ENCODE measurements at places on chromosomes 5 and 9. TPM values are rescaled to one million over a fixed set of nuclear protein-coding genes. Genes with fewer than 3 reads are reported as not detected.

Gene FOXD4L5
- total RNA-seq = not detected

- DNase-seq = no peak
These were observed 127.2 kb upstream of the FER start for GRCh38 chr5:108620516-108620915.

GRCh38 chr9:22073349-22073748, 64.2 kb upstream of the CDKN2B start:
- DNase-seq = no peak

DNA sequence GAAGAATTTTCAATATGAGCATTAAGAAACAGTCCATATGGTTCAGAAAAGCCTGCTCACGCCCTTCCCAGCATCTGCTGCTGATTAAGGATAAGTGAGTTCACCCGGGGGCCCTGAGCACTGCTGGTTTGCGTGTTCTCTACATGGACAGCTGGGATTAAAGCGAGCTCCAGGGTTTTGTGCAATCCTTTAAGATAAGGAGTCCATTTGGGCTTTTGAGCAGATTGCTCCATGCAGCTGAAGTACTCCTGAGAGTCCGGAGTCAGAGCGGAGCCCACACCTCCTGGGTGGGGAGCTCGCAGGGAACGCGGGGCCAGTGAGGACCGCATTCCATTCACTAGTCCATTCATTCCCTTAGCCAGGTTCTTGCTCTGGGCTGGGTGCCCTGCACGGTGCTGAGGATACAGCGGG, 149.3 kb upstream of the COL5A1 start:
- no peak for DNase-seq

- DNase-seq = no peak
These were observed 335 bp downstream of the ROPN1L start for GRCh38 chr5:10441992-10442435.

GRCh38 chr9:131476777-131477345, 25.9 kb upstream of the POMT1 start:
- no peak for DNase-seq

Measured in naive thymus-derived CD4-positive, alpha-beta T cell (primary cell).